ENCODE measurements at places on chromosomes 1 and 21. TPM values are rescaled to one million over a fixed set of nuclear protein-coding genes. Genes with fewer than 3 reads are reported as not detected.

IVL gene
- not detected for total RNA-seq

TMPRSS3 gene
- total RNA-seq = not detected

LACTBL1 gene
- not detected for total RNA-seq

SERTAD4 gene
- total RNA-seq = not detected

SLC30A7 gene
- total RNA-seq = 13.8 TPM

ELAVL4 gene
- total RNA-seq = not detected

USP48 gene
- 95.7 TPM for total RNA-seq

KIF21B gene
- 72.5 TPM for total RNA-seq

PDZK1 gene
- 0.23 TPM for total RNA-seq

LHX8 gene
- total RNA-seq = not detected

MSH4 gene
- total RNA-seq = 0.80 TPM

TOMM40L gene
- 16.0 TPM for total RNA-seq

METTL13 gene
- total RNA-seq = 27.5 TPM

SYTL1 gene
- 81.7 TPM for total RNA-seq

CFAP107 gene
- not detected for total RNA-seq

NBPF3 gene
- total RNA-seq = 1.0 TPM

CAPZB gene
- total RNA-seq = 187 TPM

CD48 gene
- 131 TPM for total RNA-seq

NENF gene
- total RNA-seq = 12.7 TPM

RIPK4 gene
- not detected for total RNA-seq

DMRTA2 gene
- not detected for total RNA-seq

RPTN gene
- not detected for total RNA-seq

CCDC17 gene
- 5.0 TPM for total RNA-seq

IFNLR1 gene
- total RNA-seq = 31.7 TPM

PTPRC gene
- 264 TPM for total RNA-seq

KCNE1 gene
- total RNA-seq = 0.15 TPM

ERICH3 gene
- not detected for total RNA-seq

LEPR gene
- total RNA-seq = 1.0 TPM

IFNAR1 gene
- 60.8 TPM for total RNA-seq

KRTAP12-2 gene
- total RNA-seq = not detected

HFM1 gene
- 1.6 TPM for total RNA-seq

OR2G6 gene
- not detected for total RNA-seq

SLC22A15 gene
- 3.3 TPM for total RNA-seq

PGLYRP3 gene
- total RNA-seq = not detected

NBPF10 gene
- total RNA-seq = 2.7 TPM

GJA4 gene
- not detected for total RNA-seq

Data from OCI-LY7 (cell line).